ENCODE measurements at places on chromosomes 5 and 9.
A peak's percentile ranks its signal among the peaks of the same experiment; 100 is the strongest.

DNA sequence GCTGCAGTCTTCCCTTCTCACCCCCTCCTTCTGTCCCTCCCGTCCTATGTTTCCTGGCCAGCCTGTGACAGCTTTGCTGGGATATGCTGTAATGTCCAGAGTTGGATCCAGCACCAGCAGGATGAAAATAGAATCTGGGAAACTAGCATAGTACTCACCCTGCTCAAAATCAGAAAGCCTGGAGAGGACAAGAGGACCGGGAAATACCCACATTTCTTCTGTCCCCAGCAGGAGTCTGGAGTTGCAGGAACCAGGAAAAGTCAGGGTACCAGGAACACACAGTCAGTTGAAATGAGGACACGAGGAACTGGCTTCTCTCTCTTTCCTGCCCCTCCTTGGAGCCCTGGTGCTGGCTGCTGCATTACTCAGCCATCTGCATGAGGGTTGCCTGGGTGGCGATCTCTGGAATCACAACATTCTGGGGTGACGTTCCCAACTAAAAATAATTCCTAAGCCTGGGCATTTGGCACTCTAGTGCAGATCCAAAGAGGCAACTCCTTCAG lies 59.6 kb upstream of the NFIL3 start:
- no peak for DNase-seq

GRCh38 chr9:131590907-131591844 lies 45.9 kb downstream of the PRRT1B start:
- peak; percentile 83 for DNase-seq

DNA sequence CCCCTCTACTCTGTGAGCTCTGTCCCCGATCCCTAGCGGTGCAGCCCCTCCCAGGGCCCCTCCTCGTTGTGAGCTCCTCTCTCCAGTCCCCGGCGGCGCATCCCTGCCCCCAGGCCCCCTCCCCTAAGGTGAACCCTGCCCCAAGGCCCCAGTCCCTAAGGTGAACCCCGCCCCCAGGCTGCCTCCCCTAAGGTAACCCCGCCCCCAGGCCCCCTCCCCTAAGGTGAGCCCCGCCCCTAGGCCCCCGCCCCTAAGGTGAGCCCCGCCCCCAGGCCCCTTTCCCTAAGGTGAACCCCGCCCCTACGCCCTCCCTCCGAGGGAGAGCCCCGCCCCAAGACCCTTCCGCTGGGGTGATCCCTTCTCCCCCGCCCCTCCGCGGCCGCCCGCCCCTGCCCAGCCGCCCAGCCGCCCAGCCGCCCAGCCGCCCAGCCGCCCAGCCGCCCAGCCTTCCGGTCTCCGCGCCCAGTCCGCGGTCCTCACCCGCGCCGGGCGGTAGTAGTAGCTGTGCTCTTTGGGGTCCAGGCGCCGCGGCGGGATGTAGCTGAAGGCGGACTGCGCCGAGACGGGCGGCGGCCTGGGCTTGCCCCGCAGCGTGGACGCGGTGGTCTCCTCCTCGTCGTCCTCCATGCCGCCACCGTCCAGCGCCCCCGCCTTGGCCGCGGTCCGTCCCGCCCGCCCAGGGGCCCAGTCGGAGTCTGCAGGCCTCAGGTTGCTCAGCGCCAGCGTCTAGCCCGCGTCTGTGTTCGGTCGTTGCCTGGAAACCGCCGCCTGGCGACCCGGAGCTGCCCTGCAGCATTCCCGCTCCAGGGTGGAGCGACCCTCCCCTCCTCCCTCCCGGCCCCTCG lies at the start of gene CFAP90:
Gene CFAP90, minus strand, starts transcription at position 739 of the 845 bp plus-strand sequence. Its CDS starts 112 bp downstream, at position 627.
- no peak for DNase-seq

- DNase-seq = peak; percentile 46
These were observed at the start of gene CTSL for GRCh38 chr9:87725900-87726709. TSS of gene CTSL (plus strand) at chr9:87726119. CDS start at chr9:87727604, 1,485 bp downstream.

DNA sequence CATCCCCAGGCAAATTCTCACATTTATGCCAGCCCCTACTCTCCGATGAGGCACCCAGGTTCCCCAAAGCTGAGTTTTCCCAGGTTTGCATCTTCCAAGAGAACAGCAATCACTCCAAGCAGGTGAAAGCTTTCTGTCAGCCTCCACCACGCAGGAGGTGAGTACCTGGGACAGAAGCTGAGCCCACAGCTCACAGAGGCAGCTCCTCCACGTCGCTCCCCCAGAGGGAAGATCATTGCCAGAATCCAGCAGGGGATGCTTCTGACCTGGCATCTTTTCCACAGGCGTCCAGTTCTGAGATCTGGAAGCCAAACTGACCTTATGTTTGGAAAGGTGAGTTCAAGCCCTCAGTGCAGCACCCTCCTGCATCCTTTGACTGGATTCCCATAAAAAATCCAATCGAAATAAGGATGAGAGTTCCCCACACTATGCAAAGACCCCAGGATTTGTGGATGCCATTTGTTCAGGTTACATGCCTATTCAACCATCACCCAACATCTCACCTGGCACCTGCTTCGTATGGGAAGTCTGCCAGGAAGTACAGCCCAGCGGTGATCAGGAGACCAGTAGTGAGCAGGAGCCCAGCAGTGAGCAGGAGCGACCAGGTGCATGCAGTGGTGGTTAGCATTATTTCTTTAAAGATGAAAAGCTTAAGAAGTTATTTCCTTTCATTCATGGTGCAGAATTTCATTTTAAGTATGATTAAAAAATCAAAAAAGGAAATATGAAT lies 47.4 kb upstream of the OLFM1 start:
- no peak for DNase-seq

DNA sequence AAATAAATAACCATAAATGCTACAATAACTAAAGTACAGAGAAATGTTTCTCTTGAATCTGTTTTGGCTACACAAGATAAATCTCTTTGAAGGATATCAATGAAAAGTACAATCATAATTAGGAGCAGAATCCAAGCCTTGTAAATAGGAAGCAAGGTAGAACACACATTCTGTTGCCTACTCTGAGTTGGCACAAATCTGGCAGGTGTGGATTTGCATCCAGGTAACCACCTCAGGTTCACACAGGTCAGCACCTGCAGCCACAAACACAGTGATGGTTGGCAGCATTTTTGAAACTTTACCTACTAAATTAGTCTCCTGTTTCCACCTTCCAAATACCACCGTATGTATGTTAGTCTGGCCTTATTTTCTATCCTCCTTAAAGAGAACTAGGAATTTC lies 105.3 kb upstream of the PIK3R1 start:
- no peak for DNase-seq

- DNase-seq = no peak
These were observed 82.3 kb downstream of the SLC38A9 start for GRCh38 chr5:55629815-55630214.
